Neural crest cell (in vitro differentiated cells): ENCODE measurements at places on chromosomes 7 and 10.

- no peaks in the 10 kb centered on the region for H3K36me3 ChIP-seq
- H3K4me1 ChIP-seq: peaks cover 4% of the 10 kb centered on the region
- no peak overlapping the region for H3K4me3 ChIP-seq
- H3K27ac ChIP-seq: no peak overlapping the region
Measured at GRCh38 chr10:47029181-47030009, 118.2 kb downstream of the PTPN20 start.

- H3K27ac ChIP-seq: no peak overlapping the region
- no peaks in the 10 kb centered on the region for H3K36me3 ChIP-seq
- H3K4me1 ChIP-seq: no peaks in the 10 kb centered on the region
- peaks cover 55% of the 10 kb centered on the region for H3K27me3 ChIP-seq
- H3K4me3 ChIP-seq: no peak overlapping the region
Measured at GRCh38 chr10:97915346-97916131, 65.9 kb downstream of the GOLGA7B start.

DNA sequence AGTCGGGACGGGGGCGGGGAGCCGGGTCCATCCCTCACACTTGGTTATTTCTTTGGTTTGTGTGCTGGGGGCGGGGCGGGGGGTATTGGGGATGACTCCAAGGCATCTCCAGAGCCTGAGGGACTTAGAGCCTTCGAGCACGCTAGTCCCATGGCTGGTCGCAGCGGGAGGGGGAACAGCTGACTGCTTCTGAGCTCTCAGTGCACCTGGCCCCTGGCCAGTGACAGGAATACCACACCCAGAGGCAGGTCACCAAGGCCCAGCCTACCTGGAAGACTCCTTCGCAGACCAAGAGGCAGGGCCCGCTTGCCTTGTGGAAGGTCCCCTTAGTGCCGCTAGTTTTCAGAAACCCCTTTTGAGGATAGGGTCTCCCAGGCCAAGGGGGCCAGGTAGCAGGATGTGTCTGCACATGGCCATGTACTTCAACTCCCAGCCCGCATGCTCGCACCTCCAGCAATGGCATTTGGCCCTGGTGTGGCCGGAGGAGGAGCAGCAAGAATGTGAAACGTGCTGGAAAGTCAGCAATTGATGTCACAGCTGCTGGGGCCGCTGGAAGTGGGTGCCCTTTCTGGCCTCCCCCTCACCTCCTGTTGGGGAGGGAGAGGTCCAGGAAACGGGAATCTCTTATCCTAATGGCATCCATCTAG, 40.3 kb downstream of the AGAP3 start:
- H3K4me3 ChIP-seq: no peak overlapping the region
- DNase-seq: no peak
- H3K36me3 ChIP-seq: peaks cover 4% of the 10 kb centered on the region
- H3K27me3 ChIP-seq: no peaks in the 10 kb centered on the region
- H3K4me1 ChIP-seq: peaks cover 26% of the 10 kb centered on the region

GRCh38 chr10:77700086-77700485, 62.5 kb upstream of the KCNMA1 start:
- H3K27ac ChIP-seq: no peak overlapping the region
- H3K36me3 ChIP-seq: no peaks in the 10 kb centered on the region
- no peak overlapping the region for H3K4me3 ChIP-seq
- no peaks in the 10 kb centered on the region for H3K27me3 ChIP-seq
- DNase-seq: no peak
- H3K4me1 ChIP-seq: peaks cover 3% of the 10 kb centered on the region

GRCh38 chr10:29918623-29919400, 140.6 kb downstream of the JCAD start:
- no peaks in the 10 kb centered on the region for H3K36me3 ChIP-seq
- H3K4me3 ChIP-seq: no peak overlapping the region
- no peak for DNase-seq
- peaks cover 17% of the 10 kb centered on the region for H3K27me3 ChIP-seq

- no peak for DNase-seq
- no peaks in the 10 kb centered on the region for H3K36me3 ChIP-seq
- H3K4me3 ChIP-seq: no peak overlapping the region
- H3K27me3 ChIP-seq: no peaks in the 10 kb centered on the region
- H3K4me1 ChIP-seq: peaks cover 30% of the 10 kb centered on the region
- no peak overlapping the region for H3K27ac ChIP-seq
Measured at GRCh38 chr10:132423966-132424861, 27.2 kb downstream of the PWWP2B start.

DNA sequence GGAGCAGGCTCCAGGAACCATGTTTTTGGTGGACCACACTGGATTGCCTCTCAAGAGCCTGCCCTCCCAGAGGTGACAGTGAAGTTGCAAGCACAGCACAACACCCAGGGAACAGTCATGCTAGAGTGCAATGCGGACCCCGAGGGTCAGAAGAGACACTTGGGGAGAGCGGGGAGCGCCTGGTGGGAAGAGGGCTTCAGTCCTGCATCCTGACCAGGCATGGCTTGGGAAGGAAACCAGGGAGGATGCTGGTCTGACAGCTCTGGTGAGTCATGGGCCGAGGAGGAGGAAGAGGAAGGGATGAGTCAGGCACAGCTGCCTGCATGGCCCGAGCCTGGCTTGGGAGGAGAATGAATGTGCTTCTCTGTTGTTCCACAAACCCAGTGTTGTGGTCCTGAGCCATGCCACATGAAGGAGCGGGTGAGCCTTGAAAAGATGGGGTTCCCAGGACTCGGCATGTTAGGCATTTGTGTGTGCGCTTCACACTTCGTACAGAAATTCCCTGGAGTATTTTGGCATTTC, 29.5 kb upstream of the ANKRD2 start:
- no peak overlapping the region for H3K4me3 ChIP-seq
- DNase-seq: no peak
- peaks cover 36% of the 10 kb centered on the region for H3K4me1 ChIP-seq
- H3K27ac ChIP-seq: peak overlapping the region; percentile 90
- no peaks in the 10 kb centered on the region for H3K27me3 ChIP-seq

DNA sequence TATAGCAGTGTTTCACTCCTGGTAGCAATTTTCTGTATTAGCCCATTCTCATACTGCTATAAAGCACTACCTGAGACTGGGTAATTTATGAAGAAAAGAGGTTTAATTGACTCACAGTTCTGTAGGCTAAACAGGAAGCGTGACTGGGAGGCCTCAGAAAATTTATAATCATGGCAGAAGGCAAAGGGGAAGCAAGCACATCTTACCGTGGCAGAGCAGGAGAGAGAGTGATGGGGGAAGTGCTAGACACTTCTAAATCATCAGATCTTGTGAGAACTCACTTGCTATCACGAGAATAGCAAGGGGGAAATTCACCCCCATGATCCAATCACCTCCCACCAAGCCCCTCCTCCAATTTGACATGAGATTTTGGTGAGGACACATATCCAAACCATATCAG, 131.6 kb upstream of the EFCAB10 start:
- H3K27me3 ChIP-seq: no peaks in the 10 kb centered on the region
- H3K36me3 ChIP-seq: peaks cover 32% of the 10 kb centered on the region
- H3K4me3 ChIP-seq: no peak overlapping the region
- no peak for DNase-seq
- H3K4me1 ChIP-seq: no peaks in the 10 kb centered on the region

GRCh38 chr10:28274475-28274874, 28.4 kb downstream of the MPP7 start:
- no peak overlapping the region for H3K4me3 ChIP-seq
- DNase-seq: no peak
- H3K27ac ChIP-seq: no peak overlapping the region
- H3K4me1 ChIP-seq: no peaks in the 10 kb centered on the region
- no peaks in the 10 kb centered on the region for H3K36me3 ChIP-seq

DNA sequence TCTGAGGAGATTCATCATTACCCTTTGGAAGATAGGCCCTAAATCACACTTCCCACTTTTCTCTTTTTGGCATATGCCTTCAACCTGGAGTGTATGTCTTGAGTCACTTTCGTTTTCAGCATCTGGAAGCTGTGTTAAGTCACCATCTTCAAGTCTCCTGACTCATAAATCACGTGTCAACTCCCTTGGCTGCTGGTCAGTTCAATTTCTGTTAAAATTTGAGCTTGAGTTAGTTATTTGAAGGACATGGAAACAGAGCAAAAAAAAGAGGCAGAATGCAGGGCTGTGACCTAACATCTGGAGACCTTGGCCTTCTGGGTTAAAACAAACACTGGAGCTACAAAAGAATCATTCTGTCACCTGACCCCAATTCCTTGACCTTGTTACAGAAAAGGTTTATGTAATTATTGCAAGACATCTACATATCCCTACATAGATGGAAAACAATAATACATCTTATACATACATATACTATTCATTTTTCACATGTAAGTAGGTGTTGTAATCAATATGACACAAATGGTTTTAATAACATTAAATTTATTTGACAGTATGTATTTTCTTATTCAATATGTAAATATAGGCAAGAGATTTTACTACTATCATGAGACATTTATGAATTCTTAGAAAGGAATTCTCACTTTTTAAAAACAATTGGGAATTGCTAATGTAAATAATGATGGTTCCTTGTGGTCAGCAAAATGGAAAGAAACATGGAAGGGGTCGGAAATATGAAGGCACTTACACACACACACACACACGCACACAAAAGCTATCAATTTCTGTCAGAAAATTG, 169.7 kb upstream of the PHYHIPL start:
- no peak for DNase-seq
- peaks cover 28% of the 10 kb centered on the region for H3K4me1 ChIP-seq
- H3K27ac ChIP-seq: no peak overlapping the region
- H3K36me3 ChIP-seq: no peaks in the 10 kb centered on the region
- H3K27me3 ChIP-seq: no peaks in the 10 kb centered on the region

- H3K27me3 ChIP-seq: no peaks in the 10 kb centered on the region
- H3K36me3 ChIP-seq: no peaks in the 10 kb centered on the region
- no peak overlapping the region for H3K27ac ChIP-seq
- no peak for DNase-seq
- H3K4me3 ChIP-seq: no peak overlapping the region
Measured at GRCh38 chr7:81776948-81777630, 7.2 kb upstream of the HGF start.

- no peak overlapping the region for H3K4me3 ChIP-seq
- H3K4me1 ChIP-seq: no peaks in the 10 kb centered on the region
- no peaks in the 10 kb centered on the region for H3K36me3 ChIP-seq
- no peak overlapping the region for H3K27ac ChIP-seq
- no peak for DNase-seq
- no peaks in the 10 kb centered on the region for H3K27me3 ChIP-seq
Measured at GRCh38 chr10:45444022-45444421, 70.0 kb downstream of the ALOX5 start.

- H3K27me3 ChIP-seq: peaks cover 24% of the 10 kb centered on the region
- DNase-seq: no peak
- H3K4me1 ChIP-seq: peaks cover 10% of the 10 kb centered on the region
- no peak overlapping the region for H3K4me3 ChIP-seq
Measured at GRCh38 chr7:101547916-101548661, 81.0 kb downstream of the MYL10 start.

GRCh38 chr10:36764823-36765222, 360.6 kb upstream of the ANKRD30A start:
- DNase-seq: no peak
- no peaks in the 10 kb centered on the region for H3K36me3 ChIP-seq
- H3K4me3 ChIP-seq: no peak overlapping the region
- H3K27me3 ChIP-seq: peaks cover 31% of the 10 kb centered on the region
- peaks cover 17% of the 10 kb centered on the region for H3K4me1 ChIP-seq

- H3K27ac ChIP-seq: no peak overlapping the region
- no peaks in the 10 kb centered on the region for H3K27me3 ChIP-seq
- H3K4me1 ChIP-seq: no peaks in the 10 kb centered on the region
- no peak overlapping the region for H3K4me3 ChIP-seq
- no peak for DNase-seq
Measured at GRCh38 chr10:80561950-80562349, 24.2 kb downstream of the SH2D4B start.

DNA sequence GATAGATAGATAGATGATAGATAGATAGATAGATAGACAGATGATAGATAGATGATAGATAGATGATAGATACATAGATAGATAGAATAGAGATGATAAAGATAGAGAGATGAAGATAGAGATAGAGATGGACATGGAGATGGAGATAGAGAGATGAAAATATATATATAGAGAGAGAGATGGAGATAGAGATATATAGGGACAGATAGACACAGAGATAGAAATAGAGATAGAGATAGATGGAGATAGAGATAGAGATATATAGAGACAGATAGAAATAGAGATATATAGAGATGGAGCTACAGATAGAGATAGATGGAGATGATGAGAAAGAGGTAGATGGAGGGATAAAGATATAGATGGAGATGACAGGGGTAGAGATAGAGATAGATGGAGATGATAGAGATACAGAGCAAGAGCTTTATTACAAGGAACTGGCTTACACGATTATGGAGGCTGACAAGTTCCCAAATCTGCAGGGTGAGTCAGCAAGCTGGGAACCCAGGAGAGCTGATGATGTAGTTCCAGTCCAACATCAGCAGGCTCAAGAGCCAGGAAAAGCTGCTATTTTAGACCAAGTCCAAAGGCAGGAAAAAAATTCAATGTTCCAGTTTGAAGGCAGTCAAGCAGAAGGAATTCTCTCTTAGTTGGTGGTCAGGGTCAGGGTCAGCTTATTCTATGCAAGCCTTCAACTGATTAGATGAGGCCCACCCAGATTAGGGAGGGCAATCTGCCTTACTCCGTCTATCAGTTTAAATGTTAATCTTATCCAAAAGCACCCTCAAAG, 37.1 kb downstream of the CAV1 start:
- DNase-seq: no peak
- peaks cover 10% of the 10 kb centered on the region for H3K27me3 ChIP-seq
- H3K4me1 ChIP-seq: peaks cover 11% of the 10 kb centered on the region
- H3K4me3 ChIP-seq: no peak overlapping the region
- no peak overlapping the region for H3K27ac ChIP-seq

DNA sequence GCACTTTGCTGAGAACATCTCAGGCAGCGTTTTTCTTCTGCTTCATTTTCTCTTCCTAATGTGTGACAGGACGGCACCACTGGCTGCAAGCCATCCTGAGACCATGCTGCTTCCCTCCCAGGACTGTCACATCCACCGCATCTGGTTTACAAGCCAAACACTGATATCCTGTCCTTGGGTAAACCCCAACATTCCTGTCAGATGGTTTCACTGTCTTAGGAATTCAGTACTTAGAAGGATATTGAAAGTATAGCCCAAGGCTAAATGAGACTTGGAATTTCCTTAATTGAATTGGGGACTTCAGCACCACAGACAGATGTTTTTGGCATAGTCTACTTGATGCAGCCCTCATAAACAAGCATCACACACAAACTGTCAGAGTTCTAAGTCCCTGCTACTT, 74.2 kb upstream of the PLXNA4 start:
- H3K27ac ChIP-seq: no peak overlapping the region
- DNase-seq: no peak
- H3K27me3 ChIP-seq: no peaks in the 10 kb centered on the region
- H3K4me3 ChIP-seq: no peak overlapping the region
- peaks cover 13% of the 10 kb centered on the region for H3K4me1 ChIP-seq

GRCh38 chr10:120394446-120394845, 62.6 kb upstream of the PLPP4 start:
- peaks cover 5% of the 10 kb centered on the region for H3K4me1 ChIP-seq
- no peak for DNase-seq
- H3K4me3 ChIP-seq: no peak overlapping the region
- H3K27me3 ChIP-seq: peaks cover 6% of the 10 kb centered on the region
- H3K27ac ChIP-seq: no peak overlapping the region

GRCh38 chr7:95105627-95106026, 198.2 kb downstream of the PPP1R9A start:
- no peaks in the 10 kb centered on the region for H3K27me3 ChIP-seq
- no peaks in the 10 kb centered on the region for H3K4me1 ChIP-seq
- no peak for DNase-seq
- H3K27ac ChIP-seq: no peak overlapping the region
- H3K4me3 ChIP-seq: no peak overlapping the region

GRCh38 chr10:58653139-58653538, 140.5 kb downstream of the BICC1 start:
- no peak overlapping the region for H3K27ac ChIP-seq
- DNase-seq: no peak
- no peaks in the 10 kb centered on the region for H3K4me1 ChIP-seq
- peaks cover 4% of the 10 kb centered on the region for H3K36me3 ChIP-seq
- no peaks in the 10 kb centered on the region for H3K27me3 ChIP-seq
